Fibroblast of skin of left quadriceps (primary cell): ENCODE measurements at places on chromosomes 6 and 20.

GRCh38 chr6:83637953-83638352 lies 70.9 kb downstream of the SNAP91 start:
- no peak for DNase-seq

GRCh38 chr6:34201455-34202107 lies 35.1 kb upstream of the HMGA1 start:
- no peak for DNase-seq

- DNase-seq, result no peak
Measured at GRCh38 chr6:43509142-43509983, 783 bp downstream of the LRRC73 start.

- DNase-seq, result peak; percentile 89
Measured at GRCh38 chr20:58081846-58082245, 146.6 kb downstream of the ANKRD60 start.

- DNase-seq, result peak; percentile 7
Measured at GRCh38 chr6:45265246-45265645, 62.9 kb upstream of the RUNX2 start.

DNA sequence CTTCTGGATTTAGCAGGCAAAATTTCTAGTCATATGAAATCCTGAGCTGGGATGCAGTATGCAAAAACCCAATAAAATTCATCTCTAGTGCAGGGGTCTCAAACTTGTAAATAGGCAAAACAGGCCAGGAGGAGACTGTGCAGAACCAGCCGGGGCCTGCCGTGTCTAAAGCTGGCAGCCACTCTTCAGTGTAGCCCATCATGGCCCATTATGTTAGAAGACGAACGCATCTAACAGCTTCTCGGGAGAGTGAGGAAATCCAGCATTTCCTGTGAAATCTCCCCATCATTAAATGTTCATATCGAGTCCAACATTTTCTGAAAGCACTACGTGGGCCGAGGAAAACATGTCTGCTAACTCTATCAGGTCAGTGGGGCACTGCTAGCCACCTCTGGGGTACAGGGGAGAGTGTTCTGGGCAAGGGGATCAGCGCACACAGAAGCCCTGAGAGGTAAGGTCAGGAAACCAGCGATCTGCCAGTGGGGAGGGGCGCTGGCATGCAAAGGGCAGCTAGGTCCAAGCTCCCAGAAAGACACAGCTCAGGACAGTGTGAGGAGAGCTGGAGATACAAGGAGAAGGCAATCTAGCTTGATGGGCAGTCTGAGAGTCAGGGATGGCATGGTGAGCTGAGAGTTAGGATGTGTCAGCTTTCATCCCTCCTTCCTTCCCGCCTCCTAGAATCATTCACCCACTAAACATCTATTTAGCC lies 144.2 kb downstream of the PREX1 start:
- DNase-seq, result no peak

DNA sequence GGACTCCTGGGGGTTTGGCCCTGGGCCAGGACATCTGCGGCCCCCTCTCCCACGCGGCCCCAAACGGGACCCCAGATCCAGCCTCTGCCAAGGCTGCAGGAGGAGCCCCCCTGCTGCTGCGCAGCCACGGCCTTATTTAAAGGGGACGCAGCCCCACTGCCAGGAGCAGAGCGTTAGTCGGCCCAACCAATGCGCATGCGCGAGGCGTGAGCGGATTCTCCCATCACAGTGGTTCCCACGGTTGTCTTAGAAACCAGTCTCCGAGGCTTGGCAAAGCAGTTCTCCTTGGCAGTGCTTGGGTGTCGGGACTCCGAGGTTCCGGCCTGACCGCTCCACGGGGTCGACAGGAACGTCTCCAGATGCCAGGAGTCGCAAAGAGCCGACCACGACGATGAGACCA lies 288.3 kb upstream of the ZNF337 start:
- peak; percentile 24 for DNase-seq

DNA sequence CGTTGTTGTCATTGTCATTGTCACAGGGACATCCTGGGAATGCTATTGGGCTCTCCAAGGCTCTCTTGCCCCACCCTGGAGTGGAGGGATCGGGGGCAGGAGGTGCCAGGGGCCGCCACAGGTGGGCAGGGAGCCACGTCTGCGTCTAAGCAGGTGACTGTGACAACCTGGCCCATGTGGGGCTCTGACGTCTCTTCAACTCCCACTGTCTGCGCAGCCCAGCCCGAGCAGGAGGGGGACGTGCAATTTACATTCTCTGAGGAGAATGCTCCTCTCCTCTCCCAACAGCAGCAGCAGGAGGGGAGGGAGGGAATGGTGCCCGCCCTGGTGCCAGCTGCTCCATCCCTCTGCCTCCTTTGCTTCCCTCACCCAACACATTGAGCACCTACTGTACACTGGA lies 50.1 kb downstream of the GRM4 start:
- no peak for DNase-seq

- DNase-seq, result no peak
Measured at GRCh38 chr6:124007266-124007665, 203.6 kb downstream of the NKAIN2 start.

DNA sequence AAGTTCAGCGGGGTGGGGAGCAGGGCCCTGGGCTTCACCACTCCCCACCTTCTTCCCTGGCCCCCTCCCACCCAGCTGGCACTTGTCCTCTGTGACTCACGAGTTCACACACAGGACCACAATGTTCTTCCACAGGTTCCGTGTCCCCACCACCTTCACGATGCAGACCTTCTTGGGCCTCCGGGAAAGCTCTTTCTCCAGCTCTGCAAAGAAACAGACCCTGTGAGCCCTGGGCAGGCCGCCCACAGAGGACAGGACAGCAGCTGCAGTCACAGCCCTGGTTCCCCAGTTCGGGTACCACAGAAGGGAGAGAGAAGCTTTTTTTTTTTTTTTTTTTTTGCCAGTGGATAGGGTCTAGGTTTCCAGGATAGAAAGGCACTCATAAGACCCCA lies 30.9 kb downstream of the PSMG4 start:
- DNase-seq, result no peak

DNA sequence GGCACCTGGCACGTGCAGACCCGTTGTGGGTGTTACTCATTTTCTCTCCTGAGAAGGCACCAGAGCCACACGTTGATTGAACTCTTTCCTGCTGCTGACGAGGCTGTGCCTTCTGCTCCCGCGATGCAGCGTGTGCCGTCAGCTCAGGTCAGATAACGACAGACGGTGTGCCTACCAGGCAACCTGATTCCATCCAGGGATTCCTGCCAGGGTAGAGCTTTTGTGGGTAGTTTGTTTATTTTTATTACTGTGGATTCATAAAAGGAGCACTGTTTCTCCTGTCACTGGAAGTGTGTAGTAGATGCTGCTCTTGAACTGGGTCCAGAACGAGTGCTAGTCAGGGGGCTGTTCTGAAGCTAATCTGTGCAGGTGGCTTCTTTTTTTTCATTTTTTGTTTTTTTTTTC lies 20.7 kb downstream of the PRPF6 start:
- DNase-seq, result no peak

GRCh38 chr6:136012943-136013342 lies 161.4 kb downstream of the PDE7B start:
- DNase-seq, result peak; percentile 37

DNA sequence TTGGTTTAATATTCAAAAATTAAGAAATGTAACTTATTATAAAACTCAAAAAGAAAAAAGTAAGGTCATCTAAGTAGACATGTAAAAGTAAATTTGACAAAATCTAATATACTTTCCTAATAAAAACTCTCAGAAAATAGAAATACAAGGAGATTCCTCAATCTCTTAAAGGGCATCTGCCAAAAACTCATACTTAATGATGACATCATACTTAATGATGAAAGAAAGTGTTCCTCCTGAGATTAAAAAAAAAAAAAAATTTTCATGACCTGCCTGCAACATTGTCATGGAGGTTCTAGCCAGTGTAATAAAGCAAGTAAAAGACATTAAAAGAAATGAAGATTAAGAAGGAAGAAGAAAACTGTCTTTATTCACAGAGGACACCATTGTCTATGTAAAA lies 325.7 kb upstream of the BTBD3 start:
- DNase-seq, result no peak

- no peak for DNase-seq
Measured at GRCh38 chr6:84779917-84780316, 15.5 kb upstream of the TBX18 start.

DNA sequence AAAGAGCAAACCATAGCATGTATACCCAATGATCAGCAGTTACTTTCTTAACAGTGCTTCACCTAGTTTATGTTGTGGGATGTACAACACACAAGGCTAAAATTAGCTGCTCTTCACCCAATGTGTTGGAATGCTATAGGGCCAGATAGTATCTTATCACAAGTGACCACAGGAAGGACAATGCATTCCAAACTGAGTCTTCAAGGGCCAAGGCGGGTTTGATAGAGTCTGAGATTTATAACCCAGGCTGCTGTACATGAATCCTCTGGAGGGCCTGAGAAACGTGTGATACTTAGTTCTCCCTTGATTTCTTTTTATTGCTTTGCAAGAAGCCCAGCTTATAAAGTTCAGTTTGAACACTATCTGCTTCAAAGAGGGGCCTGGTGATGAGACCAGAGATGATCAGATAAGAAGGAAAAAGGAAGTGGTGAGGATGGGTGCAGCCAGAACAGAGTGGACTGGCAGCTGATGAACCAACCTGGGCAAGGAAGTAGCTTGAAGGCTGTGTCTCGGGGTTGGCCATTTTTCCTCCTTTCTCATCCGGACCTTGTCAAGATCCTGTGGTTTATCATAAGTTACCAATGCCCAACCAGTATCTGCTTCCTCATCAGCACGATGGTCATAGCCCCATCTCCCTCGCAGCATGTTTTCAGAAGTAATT lies 62.2 kb upstream of the BMP2 start:
- no peak for DNase-seq

DNA sequence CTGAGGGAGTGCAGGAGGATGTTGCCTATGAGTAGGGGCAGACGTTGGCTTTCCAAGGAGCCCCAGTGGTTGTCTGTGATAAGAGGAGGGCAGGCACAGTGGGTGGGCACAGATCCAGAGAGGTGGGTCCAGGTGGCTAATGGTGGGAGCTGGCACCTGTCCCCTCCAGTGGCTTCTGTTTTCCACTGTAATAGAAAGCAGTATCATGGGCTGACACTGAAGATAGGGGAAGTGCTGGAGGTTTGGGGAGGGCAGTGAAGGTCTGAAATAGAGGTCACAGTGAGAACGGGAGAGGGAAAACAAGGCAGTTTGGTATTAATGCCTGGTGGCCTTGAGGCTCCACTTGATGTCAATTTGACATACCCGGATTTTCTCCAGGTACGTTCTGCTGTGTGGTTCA lies 10.5 kb upstream of the TXNDC5 start:
- no peak for DNase-seq

GRCh38 chr6:32638532-32639219 lies 1.5 kb downstream of the HLA-DQA1 start:
- DNase-seq, result no peak

- DNase-seq, result peak; percentile 46
Measured at GRCh38 chr6:15065261-15065989, 180.4 kb upstream of the JARID2 start.

DNA sequence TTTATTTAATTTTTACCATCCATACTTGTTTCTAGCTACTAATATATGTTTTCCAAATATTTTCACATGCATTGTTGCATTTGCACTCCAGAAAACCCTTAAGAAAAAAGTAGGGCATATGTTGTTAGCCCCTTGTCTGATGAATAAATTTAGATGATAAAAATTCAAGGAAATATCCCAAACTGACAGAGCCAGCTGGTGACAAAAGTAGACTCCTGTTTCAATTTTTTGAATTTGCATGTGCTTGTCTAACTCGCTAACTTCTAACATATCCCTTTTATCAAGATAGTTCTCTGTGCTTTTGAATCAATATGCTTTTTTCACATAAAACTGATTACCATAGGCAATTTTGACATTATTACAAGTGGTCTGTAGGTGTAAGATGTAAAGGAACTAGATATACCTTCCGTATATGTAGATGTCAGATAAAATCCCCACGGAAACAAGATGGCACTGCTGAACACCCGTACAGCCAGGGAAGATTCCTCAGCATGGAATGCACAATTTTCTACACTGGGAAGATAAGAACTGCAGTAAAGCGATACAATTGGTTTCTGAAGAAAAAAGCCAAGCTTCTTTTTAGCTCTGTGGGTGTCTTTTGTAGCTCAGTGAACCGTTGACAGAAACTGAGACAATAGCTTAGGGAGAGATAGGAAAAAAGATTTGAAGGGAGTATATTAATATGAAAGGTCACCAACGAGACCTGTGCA lies 437.6 kb upstream of the RNF217 start:
- DNase-seq, result no peak

- DNase-seq, result no peak
Measured at GRCh38 chr6:146943664-146944063, 260.6 kb upstream of the STXBP5 start.

DNA sequence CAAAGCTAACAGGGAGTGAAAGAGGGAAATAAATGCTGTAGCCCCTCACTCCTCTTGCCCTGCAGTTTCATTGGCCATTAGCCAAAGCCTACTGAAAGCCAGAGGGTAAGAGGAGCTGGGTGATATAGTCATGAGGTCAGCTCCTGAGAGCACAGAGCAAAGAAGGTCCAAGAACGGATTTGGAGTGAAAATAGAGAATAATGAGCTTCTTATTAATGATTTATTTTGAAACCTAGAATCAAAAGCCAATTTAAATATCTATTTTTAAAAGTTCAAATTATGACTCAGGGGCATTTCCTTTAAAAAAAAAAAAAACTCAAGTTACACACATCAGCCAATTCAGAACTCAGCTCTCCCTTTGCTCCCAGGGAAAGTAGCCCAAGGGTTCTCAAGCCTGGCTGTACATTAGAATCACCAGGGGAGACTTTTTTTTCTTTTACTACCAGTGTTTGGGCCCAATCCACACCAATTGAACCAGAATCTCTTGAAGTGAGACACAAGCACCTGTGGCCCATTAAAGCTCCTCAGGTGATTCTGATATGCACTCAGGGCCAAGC lies 79.1 kb downstream of the SNAP25 start:
- no peak for DNase-seq

- no peak for DNase-seq
Measured at GRCh38 chr20:41617059-41617901, 897 bp downstream of the CHD6 start.

DNA sequence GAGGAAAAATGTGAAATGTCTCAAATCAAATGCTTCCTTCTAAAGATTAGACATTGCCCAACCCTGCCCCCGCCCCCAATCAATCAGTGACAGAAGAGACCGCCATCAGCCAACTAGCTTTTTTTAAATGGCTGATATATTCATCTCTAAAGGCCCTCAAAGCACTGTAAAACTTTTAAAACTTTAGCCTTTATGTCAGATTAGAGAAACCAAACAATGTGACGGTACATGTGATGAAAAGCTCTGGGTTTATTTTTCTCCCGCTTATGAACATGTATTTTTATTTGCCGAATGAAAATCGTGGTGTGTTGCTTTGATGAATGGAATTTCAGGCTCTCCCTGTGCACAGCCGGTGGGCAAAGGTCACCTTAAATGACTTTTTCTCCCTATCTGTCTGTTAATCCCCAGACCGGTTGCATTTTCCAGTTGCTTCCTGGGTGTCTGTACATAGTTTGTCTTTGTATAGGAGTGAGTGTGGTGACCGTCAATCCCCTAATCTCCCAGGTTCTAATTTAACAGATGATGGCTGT lies 38.5 kb downstream of the TBC1D7 start:
- no peak for DNase-seq

DNA sequence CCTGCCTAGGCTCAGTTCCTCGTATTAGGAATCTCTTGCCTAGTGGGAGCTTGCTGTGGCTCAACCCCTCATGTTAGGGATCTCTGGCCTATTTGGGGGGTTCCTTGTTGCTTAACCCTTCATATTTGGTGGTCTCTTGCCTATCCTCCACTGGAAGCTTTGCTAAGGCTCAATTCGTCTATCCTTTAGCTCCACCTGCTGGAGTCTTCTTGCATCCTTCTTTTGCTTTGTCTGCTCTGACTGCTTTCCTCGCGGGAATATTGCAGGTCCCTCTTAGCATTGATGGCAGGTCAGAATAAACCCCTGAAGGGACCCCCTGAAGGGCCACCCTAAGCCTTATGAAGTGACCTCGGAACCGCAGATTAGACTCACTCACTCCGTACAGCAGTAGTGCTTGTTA lies 203.0 kb upstream of the TBX18 start:
- no peak for DNase-seq
